ENCODE measurements at places on chromosomes 6 and 20.
A peak's percentile ranks its signal among the peaks of the same experiment; 100 is the strongest.

DNA sequence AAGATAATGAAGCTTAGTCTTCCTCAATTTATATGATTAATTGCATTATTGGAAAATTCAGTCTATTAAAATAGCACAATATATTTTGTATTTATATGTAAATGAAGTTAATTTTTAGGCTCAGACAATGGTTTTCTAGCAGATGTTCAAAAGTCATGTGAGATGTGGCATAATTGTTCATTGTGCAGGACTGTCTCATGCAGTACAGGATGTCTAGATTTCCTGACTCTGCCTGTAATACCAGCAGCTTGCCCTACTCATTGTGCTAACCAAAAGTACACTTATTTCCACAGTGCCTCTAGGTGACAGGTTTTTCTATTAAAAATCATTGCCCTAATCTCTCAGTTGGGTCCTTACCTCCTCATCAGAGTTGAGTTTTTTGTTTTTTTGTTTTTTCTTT, 12.4 kb downstream of the RALGAPB start:
- no peak overlapping the region for H3K27ac ChIP-seq
- no peaks in the 10 kb centered on the region for H3K27me3 ChIP-seq
- no peak for DNase-seq
- peaks cover 35% of the 10 kb centered on the region for H3K36me3 ChIP-seq
- no peaks in the 10 kb centered on the region for H3K4me1 ChIP-seq

GRCh38 chr6:124420116-124420840, 542.0 kb upstream of the RNF217 start:
- H3K4me3 ChIP-seq, result no peak overlapping the region
- no peaks in the 10 kb centered on the region for H3K27me3 ChIP-seq
- H3K36me3 ChIP-seq, result no peaks in the 10 kb centered on the region
- H3K4me1 ChIP-seq, result no peaks in the 10 kb centered on the region
- H3K27ac ChIP-seq, result no peak overlapping the region

DNA sequence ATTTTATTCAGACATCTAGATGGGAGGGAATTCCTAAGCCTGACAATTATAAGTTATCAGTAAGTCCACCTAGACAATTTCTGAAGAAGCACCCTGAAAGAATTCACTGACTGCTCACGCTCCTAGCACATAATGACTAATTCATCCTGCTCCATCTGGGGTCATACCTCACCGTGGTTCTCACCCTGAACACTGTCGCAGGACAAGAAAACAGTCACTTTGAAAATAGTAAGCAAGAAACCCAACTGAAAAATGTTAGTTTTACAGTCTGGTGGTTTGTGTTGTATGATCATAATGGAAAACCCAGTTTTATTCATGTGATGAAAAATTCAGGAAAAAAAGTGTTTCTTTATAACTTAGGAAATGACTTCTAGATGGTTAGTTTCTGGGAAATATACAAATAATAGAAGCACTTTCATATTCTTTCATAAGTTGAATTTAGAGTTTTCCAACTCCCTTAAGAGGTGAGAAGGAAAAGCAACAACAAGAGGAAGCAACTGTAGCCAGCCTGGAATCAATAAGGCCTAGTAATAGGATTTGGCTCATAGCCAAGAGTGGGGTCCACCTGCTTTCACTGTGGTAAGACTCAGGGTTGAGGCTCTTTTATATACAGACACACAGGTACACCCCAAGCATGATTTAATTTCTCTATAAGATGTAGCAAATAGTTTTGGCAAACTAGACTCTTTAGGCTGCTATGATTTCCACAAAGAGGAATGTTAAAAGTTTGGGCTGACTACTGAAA, 94.1 kb downstream of the HIVEP2 start:
- H3K27ac ChIP-seq, result no peak overlapping the region
- DNase-seq, result no peak
- H3K27me3 ChIP-seq, result no peaks in the 10 kb centered on the region
- peaks cover 23% of the 10 kb centered on the region for H3K4me1 ChIP-seq
- no peak overlapping the region for H3K4me3 ChIP-seq

DNA sequence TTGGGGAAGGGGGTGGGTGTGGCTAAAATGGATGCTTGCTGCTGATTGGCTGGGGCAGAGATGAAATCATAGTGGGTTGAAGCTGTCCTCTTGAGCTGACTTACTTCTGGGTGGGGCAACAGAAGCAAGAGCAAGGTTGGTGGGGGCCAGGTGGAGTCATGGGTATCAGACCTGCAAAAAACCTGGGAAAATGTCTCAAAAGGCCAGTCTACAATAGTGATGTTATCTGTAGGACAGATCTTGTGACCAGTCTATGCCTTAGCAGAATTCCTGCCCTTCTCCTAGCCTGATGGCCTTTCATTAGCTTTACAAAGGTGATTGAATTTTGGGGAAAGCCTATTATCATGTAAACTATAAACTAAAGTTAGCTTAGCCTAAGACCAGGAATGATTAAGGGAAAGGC, 945.7 kb downstream of the KIF16B start:
- no peaks in the 10 kb centered on the region for H3K36me3 ChIP-seq
- H3K27ac ChIP-seq, result no peak overlapping the region
- H3K4me1 ChIP-seq, result no peaks in the 10 kb centered on the region

- no peaks in the 10 kb centered on the region for H3K4me1 ChIP-seq
- H3K27me3 ChIP-seq, result no peaks in the 10 kb centered on the region
- no peaks in the 10 kb centered on the region for H3K36me3 ChIP-seq
- no peak overlapping the region for H3K4me3 ChIP-seq
- DNase-seq, result no peak
- H3K27ac ChIP-seq, result no peak overlapping the region
These were observed 89.0 kb downstream of the CDS2 start for GRCh38 chr20:5215672-5216304.

GRCh38 chr6:136429264-136430065, 120.8 kb downstream of the MAP7 start:
- DNase-seq, result no peak
- H3K4me3 ChIP-seq, result no peak overlapping the region
- H3K27ac ChIP-seq, result no peak overlapping the region
- H3K27me3 ChIP-seq, result no peaks in the 10 kb centered on the region

DNA sequence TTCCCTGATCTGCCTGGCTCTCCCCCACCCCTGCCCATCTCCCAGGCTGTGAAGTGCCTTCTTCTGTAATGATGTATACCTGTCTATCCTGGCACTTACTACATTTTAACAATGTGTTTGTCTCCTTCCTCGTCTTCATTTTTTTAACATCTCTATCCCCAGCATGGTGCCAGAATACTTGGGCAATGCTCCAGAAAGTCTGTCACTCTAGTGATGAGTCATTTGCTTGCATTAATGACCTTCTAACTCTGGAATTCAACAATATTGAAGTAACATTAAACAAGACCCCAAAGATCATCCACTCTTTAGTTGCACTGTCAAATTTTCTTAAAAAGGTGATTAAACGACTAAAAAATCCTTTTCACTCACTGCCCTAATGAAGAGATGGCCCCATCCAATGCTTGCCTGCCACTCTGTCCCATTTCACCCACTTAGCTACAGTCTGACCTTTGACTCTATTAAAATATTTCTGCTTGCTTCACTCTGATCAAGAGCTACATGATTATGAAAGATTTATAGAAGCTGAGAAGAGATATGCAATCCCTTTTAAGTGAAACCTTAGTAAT, 7.7 kb upstream of the KLHL31 start:
- H3K4me1 ChIP-seq, result no peaks in the 10 kb centered on the region
- no peaks in the 10 kb centered on the region for H3K36me3 ChIP-seq
- H3K4me3 ChIP-seq, result no peak overlapping the region
- H3K27ac ChIP-seq, result no peak overlapping the region
- no peaks in the 10 kb centered on the region for H3K27me3 ChIP-seq

DNA sequence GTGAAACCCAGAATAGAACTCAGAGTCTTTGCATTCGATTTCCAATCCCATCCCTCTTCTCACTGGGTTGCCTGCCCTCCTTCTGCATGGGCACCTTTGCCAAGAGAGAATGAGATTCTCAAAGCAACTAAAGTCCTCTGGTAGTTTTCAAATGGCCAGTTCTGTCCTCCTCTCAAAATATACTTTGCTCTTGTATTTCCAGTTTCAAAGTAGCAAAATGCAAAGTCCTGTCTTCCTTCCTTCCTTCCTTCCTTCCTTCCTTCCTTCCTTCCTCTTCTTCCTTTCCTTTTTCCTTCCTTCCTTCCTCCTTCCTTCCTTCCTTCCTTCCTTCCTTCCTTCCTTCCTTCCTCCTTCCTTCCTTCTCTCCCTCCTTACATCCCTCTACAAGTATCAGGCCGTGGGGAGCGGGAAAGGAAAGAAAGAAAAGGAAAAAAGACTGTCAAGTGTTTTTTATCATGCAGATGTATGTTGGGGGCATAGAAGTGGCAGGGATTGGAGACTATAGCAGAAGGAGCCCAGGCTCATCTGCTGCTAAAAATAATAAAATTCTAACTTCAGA, 265.2 kb downstream of the CD83 start:
- peak overlapping the region; percentile 73 for H3K27ac ChIP-seq
- DNase-seq, result no peak
- H3K4me1 ChIP-seq, result peaks cover 71% of the 10 kb centered on the region
- no peaks in the 10 kb centered on the region for H3K27me3 ChIP-seq

GRCh38 chr6:148358196-148358785, 15.7 kb downstream of the SASH1 start:
- no peak overlapping the region for H3K27ac ChIP-seq
- no peak for DNase-seq
- H3K36me3 ChIP-seq, result no peaks in the 10 kb centered on the region
- H3K27me3 ChIP-seq, result no peaks in the 10 kb centered on the region
- no peak overlapping the region for H3K4me3 ChIP-seq

DNA sequence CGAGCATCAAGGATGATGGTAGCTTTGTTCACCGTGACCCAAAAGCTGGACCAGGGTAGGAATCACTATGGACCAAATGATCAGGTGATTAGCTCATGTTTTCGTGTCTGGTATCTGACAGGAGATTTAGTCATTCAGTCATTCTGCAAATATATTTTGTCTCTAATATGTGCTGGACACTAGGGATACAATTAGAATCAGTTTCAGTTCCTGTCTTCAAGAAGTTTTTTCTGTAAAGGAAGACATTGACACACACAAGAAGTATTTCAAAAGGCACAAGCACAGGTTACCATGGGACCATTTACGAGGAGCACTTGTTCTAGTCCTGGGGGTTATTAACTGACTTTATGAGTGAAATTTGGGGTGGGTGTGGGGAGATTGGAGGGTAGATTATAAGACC, 244.9 kb downstream of the HIVEP2 start:
- no peaks in the 10 kb centered on the region for H3K4me1 ChIP-seq
- no peak overlapping the region for H3K4me3 ChIP-seq
- no peaks in the 10 kb centered on the region for H3K36me3 ChIP-seq
- no peaks in the 10 kb centered on the region for H3K27me3 ChIP-seq

DNA sequence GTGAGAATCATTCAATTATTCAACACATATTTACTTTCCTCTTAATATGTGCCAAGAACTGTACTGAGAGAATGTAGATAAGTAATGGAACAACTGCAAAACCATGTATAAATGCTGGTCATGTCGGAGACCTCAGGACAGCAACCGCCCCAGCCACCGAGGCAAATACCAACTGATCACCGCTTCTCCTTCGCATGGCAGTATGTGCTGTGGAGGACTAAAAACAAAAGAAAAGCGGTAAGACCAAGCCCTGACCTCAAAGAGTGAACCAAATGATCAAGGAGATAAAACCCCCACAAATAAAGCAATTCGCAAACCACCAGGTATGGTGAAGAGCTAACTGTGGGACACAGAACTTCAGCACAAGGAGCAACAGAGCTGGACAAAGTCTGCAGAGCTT, 104.3 kb downstream of the TRERF1 start:
- no peak for DNase-seq
- H3K4me1 ChIP-seq, result no peaks in the 10 kb centered on the region
- H3K27me3 ChIP-seq, result no peaks in the 10 kb centered on the region

DNA sequence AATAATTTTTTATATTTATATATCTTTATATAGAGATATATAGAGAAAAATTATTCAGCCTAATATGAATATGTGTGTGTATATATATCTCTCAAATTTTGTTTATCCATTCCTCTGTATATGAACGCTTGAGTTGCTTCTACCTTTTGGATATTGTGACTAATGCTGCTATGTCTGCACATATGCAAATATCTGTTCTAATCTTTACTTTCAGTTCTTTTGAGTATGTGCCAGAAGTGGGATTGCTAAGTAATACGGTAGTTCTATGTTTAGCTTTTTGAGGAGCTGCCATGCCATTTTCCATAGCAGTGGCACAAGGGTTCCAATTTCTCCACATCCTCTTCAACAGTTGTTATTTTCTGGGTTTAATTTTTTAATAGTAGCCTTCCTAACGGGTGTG, 72.8 kb upstream of the CEP85L start:
- H3K4me1 ChIP-seq, result peaks cover 33% of the 10 kb centered on the region
- H3K36me3 ChIP-seq, result no peaks in the 10 kb centered on the region
- DNase-seq, result no peak

GRCh38 chr6:85121158-85121557, 328.7 kb upstream of the NT5E start:
- no peak overlapping the region for H3K4me3 ChIP-seq
- no peak for DNase-seq
- H3K27ac ChIP-seq, result no peak overlapping the region
- H3K27me3 ChIP-seq, result no peaks in the 10 kb centered on the region
- H3K36me3 ChIP-seq, result no peaks in the 10 kb centered on the region

- no peaks in the 10 kb centered on the region for H3K27me3 ChIP-seq
- DNase-seq, result no peak
- 0 out of 2 replicates have a peak, but pooled peaks cover 4% of the 10 kb centered on the region for H3K4me1 ChIP-seq
These were observed 76.0 kb downstream of the ANKRD6 start for GRCh38 chr6:89508755-89509563.

- no peaks in the 10 kb centered on the region for H3K4me1 ChIP-seq
- H3K27ac ChIP-seq, result no peak overlapping the region
- no peaks in the 10 kb centered on the region for H3K27me3 ChIP-seq
- H3K4me3 ChIP-seq, result no peak overlapping the region
- peaks cover 72% of the 10 kb centered on the region for H3K36me3 ChIP-seq
These were observed 38.5 kb downstream of the PLCG1 start for GRCh38 chr20:41175727-41176330.

DNA sequence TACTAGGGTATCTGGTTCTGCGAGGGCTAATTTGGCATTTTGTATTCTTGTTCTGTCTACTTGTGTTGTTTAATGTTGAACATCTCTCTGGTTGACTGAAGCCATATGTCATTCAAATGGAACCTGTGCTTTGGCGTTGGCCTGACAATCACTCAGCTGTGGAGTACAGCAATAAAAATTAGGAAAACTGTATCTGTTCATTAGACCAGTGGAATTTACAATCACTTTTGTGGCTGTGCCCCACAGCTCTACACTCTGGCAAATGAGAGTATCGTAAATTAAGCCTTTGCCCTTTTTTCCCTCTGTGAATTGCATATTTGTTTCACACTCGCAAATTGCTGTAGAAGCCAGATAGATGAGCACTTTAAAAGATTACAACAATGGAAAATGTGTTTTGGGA, 102.0 kb downstream of the ARID1B start:
- H3K27me3 ChIP-seq, result no peaks in the 10 kb centered on the region
- H3K4me3 ChIP-seq, result no peak overlapping the region
- H3K27ac ChIP-seq, result no peak overlapping the region
- H3K36me3 ChIP-seq, result no peaks in the 10 kb centered on the region
- no peak for DNase-seq

DNA sequence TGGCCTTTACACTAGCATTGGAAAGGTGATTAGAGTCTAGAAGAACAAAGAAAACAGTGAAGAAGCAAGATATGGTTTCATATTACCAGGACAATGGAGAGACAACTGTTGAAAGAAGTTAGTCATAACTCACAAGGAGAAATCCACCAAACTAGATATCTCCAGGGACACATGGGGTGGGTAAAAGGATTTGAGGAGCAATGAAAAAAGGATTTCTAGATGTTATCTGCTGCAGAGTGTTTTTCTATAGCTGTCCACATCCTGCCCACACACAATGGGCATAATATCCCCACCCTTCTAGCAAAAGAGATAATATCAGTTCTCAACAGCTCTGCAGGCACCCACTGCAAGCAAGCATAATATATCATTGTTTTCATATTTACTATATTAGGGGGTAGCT, 303.1 kb downstream of the HAO1 start:
- H3K36me3 ChIP-seq, result no peaks in the 10 kb centered on the region
- H3K27ac ChIP-seq, result no peak overlapping the region
- H3K27me3 ChIP-seq, result no peaks in the 10 kb centered on the region
- DNase-seq, result peak; percentile 8
- H3K4me1 ChIP-seq, result peaks cover 10% of the 10 kb centered on the region

Measured in DND-41 (cell line).